T-helper 2 cell (primary cell): ENCODE measurements at places on chromosomes 5 and 9.

- DNase-seq = no peak
Observed at GRCh38 chr5:36017622-36018021, 26.4 kb upstream of the UGT3A1 start.

DNA sequence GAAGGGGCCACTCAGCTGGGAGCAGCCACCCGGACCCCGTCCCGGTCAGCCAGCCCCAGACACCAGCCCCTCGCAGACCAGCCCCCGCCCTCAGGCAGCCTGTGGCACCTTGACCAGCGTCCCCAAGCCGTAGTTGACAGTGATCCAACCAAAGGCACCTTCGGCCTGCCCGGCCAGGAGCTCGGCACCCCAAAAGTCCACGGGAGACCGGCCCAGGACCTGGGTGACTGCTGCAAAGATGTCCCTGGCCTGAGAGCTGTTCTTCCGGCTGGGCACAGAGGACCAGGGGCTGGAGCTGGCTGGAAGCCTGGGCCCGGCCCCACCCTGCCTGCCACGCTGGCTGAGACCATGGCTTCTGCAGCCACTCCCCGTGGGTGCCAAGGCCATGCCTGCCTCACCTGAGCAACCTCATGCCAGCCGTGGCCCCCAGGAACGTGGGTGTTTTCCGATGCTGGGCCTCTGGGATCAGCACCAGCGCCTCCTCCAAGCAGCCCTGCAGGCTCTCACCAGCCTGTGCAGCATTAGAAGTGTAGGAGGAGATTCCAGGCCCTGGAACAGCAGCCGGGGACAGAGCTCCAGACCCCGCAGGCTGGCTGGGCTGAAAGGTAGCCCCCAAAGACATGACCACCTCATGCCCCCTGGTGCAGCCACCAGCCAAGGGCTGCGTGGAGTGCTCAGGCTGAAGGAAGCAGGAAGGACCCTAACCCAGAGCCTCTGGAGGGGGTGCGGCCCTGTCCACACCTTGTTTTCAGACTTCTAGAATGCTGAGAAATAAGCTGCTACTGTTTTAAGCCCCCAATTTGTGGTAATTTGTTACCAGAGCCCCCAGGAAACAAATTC, 4.2 kb downstream of the ENTPD8 start:
- DNase-seq = no peak

GRCh38 chr5:149358294-149358651, 427 bp downstream of the PCYOX1L start:
- peak; percentile 18 for DNase-seq

DNA sequence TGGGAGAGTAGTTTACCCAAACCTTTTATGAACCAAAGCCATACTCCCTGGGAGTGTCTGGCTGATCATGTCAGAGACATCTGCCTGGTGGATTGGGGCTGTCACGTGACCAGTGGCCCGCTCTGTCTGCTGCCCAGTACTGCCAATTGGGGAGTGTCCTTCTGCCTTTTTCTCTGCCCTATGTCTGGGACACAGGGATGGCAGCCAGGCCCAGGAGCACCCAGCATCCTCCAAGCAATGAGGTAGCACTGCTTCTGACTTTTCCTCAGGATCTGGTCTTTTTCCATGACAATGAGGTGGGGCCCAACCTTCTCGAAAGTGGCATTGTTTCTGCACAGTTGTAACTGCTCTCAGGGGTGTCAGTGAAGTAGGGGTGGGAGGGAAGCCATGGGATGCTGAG, 21.8 kb downstream of the DAPK1 start:
- no peak for DNase-seq
